Stimulated activated CD4-positive, alpha-beta T cell treated with anti-CD3 and anti-CD28 coated beads, Interleukin-15, amount 100 ng/mL, for 24 hours (primary cell): ENCODE measurements at places on chromosomes 7 and 10.

DNA sequence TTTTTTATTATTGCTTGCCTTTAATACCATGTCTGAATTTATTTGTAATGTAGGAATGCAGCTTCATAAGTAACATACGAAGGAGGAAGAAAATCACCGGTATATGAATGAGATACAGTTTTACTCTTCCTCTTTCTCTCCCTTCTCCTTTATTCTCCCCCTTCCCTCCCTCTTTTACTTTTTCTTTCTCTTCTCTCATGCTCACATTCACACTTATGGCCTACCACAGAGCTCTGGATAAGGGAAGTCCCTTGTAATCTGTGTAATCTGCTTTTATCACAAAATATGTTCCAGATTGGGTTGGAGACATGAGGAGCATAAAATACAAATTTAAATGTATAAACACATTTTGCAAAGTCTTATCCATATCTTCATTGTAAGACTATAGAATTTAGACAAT, 59.4 kb downstream of the MDFIC start:
- DNase-seq: no peak

- no peak for DNase-seq
Measured at GRCh38 chr10:3486346-3487065, 298.5 kb downstream of the KLF6 start.

- DNase-seq: peak; percentile 62
Measured at GRCh38 chr7:111029574-111030251, 61.2 kb upstream of the LRRN3 start.

DNA sequence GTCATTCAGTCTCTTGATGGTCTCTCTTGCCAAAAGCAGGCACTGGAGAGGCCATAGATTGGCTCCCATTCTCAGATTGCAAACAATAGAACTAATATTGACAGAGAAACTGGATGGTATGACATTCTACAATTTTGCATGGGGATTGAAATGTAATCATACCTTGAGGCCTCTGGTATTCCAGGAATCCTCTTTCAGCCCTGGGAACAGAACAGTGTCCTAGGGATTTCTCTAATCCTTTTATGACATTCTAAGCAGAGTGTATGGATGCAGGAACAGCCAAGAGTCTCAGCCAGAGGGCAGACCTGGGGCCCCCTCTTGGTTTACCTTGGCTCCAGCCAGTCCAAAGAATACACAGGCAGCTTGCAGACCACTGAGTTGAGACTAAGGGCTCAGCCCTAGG, 206.4 kb downstream of the KCNMA1 start:
- no peak for DNase-seq

GRCh38 chr7:106841896-106842390, 23.1 kb upstream of the PIK3CG start:
- no peak for DNase-seq

DNA sequence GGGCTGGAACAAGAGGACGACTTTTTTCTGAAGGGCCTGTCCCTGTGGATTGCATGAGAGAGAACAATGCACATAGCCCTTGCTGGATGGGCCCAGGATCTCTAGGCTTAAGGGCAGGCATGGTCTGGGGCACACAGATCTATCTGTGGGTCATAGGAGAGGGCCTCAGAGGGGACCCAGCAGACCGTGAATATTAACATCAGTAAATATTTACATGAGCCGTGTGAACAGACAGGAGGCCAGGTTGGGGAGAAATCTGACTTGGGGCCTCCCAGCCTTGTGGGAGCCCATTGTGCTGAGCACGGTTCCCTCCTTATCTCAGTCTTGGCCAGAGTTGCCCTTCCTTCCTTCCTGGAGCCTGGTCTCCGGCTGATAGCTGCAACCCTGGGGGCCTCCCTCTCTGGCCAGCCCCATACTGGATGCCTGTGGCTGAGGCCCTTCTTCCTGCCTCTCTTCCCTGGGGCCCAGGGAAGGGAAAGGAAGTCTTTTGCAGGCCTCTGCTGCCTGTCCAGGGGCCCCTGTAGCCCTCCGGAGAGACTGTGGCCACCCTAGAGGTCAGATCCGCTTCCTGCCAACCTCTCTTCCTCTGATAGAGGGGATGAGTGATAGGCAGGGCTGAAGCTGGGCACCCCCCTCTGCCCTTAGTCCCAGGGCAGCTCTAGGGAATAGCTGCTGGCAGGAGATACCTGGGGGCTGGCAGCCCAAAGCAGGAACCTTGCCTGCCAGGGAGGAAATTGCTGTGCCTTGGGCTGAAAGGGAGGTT, 44.5 kb upstream of the TRIM8 start:
- no peak for DNase-seq

DNA sequence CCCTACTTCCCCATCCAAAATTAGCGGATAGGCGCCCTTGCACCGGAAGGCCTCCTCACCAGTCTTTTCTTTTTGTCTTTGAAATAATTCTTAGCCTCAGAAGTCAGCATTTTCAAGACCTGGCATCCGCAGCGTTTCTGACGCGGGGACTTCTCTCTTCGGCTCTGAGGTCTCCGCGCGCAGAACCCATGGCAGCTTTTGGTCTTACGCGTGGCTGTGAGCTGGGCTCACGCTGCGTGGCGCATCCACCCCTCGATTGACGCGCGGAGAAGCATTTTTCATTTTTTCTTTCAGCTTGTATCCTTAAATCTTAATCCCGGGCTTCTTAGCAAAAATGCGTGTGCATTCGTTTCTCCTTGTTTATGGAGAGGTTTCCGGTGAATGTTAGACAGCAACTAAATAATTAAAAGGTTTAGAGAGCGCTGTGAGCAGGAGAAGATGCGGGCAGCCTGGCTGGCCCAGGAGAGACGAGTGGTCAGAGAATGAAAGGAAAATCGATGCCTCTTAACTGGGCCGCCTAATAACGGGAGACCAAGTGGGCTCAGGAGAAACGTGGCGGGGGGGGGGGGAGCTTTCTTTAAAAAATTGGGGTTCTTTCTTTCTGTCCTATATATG, 2.0 kb upstream of the GATA3 start:
- DNase-seq: peak; percentile 53

DNA sequence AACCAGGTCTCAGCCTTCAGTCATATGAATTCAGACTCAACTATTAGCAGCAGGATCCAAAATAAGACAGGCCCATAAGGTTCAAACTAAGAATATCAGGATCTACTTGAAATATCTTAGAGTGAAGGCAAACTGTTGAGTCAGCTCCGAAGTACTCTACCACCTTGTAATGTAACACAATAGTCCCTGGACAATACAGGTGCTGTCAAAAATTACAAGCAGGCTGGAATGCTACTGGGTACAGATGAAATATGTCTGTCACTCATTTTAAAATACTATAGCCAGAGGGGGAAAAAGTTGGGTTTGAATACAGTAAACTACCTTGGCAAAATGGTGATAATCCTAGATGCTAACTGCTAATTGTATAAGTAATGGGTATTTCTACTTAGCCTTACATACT, 6.8 kb downstream of the PAXIP1 start:
- DNase-seq: no peak

- DNase-seq: no peak
Measured at GRCh38 chr10:127298381-127298780, 102.0 kb upstream of the INSYN2A start.

DNA sequence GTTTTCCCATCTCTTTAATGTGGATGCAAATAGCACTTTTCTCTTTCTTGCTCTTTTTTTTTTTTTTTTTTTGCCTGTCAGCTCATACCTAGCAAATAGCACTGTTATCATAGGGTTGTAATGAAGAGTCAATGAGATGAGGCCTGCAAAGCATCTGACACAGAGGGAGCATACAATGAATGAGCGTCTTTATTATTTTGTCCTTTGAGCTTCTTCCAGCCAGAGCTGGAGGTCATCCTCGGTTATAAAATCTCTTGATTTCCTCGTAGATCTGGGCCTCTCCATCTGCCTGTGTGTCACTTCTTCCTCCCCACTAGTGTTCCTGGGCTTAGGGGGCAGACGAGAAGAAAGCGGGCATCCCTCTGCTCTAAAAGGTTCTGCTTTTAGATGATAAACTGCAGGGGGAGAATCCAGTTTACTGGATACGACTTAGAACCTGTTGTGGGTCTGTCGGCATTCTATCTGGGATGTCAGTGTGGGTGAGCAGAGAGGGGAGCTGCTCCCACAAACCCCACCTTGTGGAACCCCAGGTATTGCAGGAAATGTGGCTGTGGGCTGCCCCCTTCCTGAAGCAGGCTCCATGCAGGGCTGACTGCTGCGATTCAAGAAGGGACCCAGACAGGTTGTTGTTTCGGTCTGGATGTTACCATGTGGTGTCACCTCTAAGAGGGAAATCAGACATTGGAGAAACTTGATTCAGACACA, 135.8 kb upstream of the GPR26 start:
- no peak for DNase-seq

DNA sequence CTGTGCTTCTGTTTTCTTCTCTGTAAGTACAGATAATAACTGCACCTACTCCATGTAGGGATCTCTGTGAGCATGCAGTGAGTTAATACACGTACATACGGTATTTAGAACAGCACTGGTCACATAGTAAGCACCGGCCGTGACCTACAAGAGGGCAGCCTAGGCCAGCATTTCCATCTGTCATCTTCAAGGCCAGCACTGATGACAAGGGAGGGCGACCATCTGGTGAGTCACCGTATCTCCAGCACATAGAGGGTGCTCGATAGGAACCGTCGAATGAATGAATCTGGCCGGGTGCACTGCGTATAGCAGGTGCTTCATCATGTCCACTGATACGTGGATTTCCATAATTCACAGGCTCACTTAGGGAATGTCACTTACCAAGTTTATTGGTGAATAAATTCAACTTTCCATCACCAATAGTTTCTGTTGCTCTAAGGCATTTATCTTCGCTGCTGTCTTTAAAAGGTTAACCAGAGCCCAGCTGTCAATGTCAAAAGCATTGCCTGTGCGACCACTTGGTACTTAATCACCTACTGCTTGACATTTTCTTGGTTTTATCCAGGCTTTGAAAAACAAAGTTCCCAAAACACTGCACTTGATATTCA, 8.3 kb downstream of the NOD1 start:
- no peak for DNase-seq

GRCh38 chr10:103188853-103189252, 4.2 kb downstream of the NT5C2 start:
- DNase-seq: no peak

GRCh38 chr7:1945558-1945957, 275.5 kb downstream of the ELFN1 start:
- no peak for DNase-seq

DNA sequence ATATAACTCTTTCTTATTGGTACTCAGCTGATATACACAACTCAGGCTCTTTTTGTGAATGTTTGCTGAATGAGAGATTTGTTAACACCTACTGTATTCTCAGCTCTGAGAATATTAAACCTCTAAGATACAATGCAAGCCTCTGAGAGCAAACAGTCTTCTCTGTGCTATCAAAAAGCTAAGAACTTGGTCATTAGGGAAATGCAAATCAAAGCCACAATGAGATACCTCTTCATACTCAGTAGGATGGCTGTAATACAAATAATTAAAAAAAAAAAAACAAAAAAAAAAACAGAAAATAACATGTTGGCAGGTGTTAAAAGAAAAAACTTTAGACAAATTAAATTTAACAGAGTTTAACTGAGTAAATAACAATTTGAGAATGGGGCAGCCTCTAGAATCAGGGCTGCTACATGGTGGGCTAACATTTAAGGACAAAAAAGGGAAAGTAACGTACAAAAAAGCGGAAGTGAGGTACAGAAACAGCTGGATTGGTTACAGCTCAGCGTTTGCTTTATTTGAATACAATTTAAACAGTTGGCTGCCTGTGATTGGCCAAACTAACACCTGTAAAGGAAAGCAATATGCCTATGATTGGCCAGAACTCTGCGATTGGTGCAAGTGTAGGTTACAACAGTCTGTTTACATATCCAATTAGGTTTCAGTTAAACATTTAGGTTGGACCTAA, 14.8 kb upstream of the MTURN start:
- no peak for DNase-seq

DNA sequence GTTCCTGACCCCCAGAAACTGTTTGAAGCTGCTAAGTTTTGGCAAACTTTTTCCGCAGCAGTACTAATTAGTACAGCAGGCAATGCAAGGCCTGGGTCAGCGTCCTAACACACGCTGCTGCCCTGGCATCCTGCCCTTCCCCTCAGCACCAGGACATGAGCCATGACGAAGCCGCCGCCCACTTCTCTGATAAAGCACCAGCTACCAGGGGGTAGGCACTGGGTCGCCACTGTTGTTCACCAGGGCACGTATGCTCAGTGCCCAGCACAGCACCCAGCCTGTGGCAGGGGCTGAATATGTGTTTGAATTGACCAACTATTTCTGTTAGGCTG, 59.5 kb downstream of the CHST15 start:
- DNase-seq: no peak

- DNase-seq: no peak
Measured at GRCh38 chr10:1363446-1364121, 307.4 kb downstream of the WDR37 start.

DNA sequence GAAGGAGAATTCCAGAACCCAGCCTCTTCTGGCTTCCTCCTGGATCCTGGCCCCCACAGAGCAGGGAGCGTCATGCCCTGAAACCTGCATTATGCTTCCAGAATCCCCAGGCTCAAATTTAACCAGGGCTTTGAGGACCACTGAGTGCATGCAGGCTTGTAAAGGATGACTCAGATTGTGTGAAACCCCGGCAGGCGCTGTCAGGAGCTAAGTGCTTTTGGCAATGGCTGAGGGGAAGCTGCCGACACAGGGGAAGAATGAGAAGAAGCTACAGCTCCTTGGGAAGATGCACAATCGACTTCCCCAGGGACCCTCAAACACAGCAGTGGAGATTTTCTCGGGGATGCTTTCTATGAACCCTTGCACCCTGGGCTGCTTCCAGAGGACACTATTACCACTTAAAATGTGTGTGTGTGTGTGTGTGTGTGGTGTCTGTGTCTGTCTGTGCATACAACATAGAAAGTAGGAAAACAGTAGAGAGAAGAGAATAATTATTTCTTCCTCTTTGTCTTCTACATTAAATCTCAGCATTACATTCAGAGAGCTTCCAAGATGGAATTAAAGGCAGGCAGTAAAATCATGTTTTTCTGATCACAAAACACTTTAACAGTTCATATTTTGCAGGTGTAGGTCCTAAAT, 183.5 kb upstream of the INHBA start:
- no peak for DNase-seq

DNA sequence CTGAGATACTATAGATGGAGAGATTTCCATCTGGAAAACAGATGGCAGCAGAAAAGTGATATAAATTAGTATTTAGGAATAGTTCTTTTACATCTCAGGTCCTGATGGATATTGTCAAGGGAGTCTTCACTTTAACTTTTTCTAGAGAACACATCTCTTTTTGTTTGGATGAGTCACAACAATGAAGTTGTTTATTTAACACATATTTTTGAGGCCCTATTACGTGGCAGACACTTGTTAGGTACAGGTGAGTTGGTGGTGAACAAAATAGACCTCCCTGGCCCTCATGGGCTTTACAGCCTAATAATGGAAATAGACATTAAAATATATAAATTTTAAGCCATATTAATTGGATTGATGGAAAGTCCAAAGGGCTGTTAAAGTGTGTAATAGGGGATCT, 168.3 kb downstream of the VTI1A start:
- no peak for DNase-seq

GRCh38 chr10:101018118-101018599, 12.8 kb downstream of the PDZD7 start:
- DNase-seq: no peak

- DNase-seq: no peak
Measured at GRCh38 chr7:117048114-117048866, 95.0 kb downstream of the ST7 start.

GRCh38 chr7:9149499-9150082, 716.2 kb downstream of the NXPH1 start:
- no peak for DNase-seq
